ENCODE measurements at places on chromosomes 4 and X.

- DNase-seq, result no peak
Observed at GRCh38 chrX:46737462-46737861, 21.5 kb downstream of the SLC9A7 start.

DNA sequence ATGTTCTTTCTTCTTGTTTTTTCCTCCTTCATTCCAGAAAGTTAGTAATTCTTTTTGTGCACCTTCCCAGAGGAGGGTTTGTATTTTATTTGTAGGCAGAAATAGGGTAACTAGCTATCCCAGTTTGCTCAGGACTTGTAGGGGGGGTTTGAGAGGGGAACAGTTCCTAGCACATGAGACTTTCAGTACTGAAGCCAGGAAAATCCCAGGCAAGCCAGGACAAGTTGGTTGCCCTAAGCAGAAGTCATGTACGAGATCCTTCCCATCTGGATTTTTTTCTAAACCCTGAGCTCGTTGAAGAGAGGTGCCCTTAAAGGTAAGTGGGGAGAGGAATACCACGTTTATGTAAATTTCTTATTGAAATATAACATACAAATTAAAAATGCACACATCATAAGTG, 15.6 kb upstream of the TAB3 start:
- no peak for DNase-seq

- no peak for DNase-seq
Observed at GRCh38 chr4:180456928-180457327, 1786.3 kb upstream of the TENM3 start.

DNA sequence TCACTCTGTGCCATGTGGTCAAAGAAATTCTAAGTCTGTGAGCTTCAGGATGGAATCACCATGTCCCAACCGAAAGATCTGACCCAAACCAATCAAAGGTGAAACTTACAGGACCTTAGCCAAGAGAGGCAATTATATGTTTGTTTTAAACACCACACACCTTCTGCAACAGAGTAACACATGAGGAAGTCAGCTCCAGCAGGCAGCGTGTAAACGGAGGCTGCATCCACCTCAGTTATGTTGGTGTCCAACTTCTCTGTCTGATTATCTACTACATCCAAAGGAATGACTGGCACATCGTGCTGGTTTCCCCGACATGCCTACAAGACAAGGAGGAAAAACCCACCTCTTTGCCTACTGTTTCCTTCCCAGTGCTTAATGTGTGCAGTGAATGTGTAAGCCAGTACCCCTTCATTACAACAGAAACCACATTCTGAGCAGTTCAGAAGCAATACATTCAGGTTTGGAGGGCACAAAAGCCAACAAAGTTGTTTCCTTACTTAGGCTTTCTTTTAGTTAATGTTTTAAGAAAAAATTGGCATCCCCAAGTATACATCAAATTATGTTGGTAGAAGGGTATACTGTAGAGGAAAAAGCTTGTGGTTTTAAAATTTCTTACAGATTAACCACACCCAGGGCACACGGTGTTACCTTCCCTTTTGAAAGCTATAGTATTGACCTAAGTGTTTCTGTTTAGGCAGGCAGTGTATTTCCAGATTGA, 12.4 kb downstream of the CASP6 start:
- no peak for DNase-seq
